Activated naive CD4-positive, alpha-beta T cell (primary cell): ENCODE measurements at places on chromosomes 11 and 22.

GRCh38 chr22:49067504-49067903, 760.2 kb downstream of the BRD1 start:
- DNase-seq, result no peak

- DNase-seq, result no peak
Observed at GRCh38 chr22:31825513-31825912, 71.7 kb downstream of the DEPDC5 start.

GRCh38 chr11:112025707-112026106, 499 bp downstream of the DLAT start:
- DNase-seq, result no peak

DNA sequence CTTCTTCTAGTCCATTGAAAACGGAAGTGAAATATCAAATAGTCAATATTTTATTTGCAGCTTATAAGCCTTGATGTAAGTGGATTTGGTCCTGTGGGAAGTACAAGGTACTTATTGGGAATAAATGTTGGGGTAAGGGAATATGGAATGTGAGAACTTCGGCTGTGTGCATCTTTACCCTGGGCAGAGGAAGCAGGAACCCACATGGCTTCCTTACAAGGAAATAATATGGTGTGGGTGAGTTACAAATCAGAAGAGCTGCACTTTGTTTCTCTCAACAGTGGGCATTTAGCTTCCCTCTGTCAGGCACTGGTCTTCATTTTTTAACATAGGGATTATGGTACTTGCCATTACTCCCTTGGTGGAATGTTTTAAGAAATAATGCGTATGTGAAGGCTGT, 77.9 kb downstream of the SCN3B start:
- no peak for DNase-seq

- no peak for DNase-seq
Observed at GRCh38 chr11:22234743-22235142, 41.9 kb downstream of the ANO5 start.

GRCh38 chr11:27963370-27963769, 144.6 kb downstream of the KIF18A start:
- DNase-seq, result no peak

GRCh38 chr11:123239191-123240150, 44.4 kb upstream of the CLMP start:
- no peak for DNase-seq

DNA sequence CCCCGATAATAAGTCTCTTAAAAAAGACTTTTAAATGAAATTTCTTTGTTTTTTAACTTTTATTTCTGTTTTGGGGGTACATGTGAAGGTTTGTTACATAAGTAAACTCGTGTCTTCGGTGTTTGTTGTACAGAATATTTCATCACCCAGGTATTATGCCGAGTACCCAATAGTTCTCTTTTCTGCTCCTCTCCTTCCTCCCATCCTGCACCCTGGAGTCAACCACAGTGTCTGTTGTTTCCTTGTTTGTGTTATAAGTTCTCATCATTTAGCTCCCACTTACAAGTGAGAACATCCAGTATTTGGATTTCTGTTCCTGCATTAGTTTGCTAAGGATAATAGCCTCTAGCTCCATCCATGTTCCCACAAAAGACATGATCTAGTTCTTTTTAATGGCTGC, 1.6 kb upstream of the GSTP1 start:
- DNase-seq, result no peak

- DNase-seq, result no peak
Observed at GRCh38 chr11:74466916-74467885, at the start of gene KCNE3. Gene KCNE3, minus strand, starts transcription at chr11:74467549. Its CDS starts 9,986 bp downstream, at chr11:74457563.
